ENCODE measurements at places on chromosomes 4 and X. TPM values are rescaled to one million over a fixed set of nuclear protein-coding genes. Genes with fewer than 3 reads are reported as not detected.

- no peak for DNase-seq
Measured at GRCh38 chr4:83036991-83037665, 2.1 kb downstream of the COPS4 start.

DNA sequence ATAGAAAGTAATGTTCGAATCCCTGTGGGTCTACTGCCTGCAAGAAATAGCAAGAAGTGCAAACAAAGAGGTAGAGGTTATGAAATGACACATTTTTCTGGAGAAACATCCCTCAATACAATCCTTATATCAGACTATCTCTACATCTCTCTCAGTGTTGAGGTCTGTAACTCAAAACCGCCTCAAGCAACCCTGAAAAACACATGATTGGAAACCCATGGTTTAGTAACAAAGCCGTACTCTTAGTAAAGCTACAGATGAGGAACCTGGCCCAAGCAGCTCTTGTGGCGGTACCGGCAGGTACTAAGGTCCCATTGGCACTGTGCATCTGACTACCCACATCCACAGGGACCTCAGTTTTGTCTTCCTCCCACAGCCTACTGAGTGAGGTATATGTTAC is 53.9 kb downstream of the IRF2 start:
- DNase-seq, result no peak

- DNase-seq, result no peak
Measured at GRCh38 chr4:71593311-71593710, 190.6 kb downstream of the GC start.

Gene PPM1K
- 38.4 TPM for total RNA-seq

DNA sequence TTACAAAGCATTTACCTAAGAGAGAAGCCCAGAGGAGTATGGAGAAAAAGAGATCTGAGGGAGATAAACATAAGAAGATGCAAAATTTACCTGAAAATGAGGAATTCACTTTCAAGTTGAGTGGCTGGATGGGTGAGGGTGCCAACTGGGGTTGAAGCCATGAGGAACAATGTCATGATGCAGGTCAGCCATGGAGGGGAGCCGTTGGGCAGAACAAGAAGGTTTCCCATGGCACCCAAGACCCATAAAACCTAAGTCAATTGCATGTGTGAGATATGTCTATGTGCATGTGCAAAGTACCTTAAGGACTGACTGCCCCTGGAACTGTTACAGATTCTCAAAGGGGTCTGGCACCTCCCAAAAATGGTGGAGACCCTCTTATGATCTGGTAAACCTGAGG is 46.6 kb upstream of the PRRG1 start:
- peak; percentile 49 for DNase-seq

DNA sequence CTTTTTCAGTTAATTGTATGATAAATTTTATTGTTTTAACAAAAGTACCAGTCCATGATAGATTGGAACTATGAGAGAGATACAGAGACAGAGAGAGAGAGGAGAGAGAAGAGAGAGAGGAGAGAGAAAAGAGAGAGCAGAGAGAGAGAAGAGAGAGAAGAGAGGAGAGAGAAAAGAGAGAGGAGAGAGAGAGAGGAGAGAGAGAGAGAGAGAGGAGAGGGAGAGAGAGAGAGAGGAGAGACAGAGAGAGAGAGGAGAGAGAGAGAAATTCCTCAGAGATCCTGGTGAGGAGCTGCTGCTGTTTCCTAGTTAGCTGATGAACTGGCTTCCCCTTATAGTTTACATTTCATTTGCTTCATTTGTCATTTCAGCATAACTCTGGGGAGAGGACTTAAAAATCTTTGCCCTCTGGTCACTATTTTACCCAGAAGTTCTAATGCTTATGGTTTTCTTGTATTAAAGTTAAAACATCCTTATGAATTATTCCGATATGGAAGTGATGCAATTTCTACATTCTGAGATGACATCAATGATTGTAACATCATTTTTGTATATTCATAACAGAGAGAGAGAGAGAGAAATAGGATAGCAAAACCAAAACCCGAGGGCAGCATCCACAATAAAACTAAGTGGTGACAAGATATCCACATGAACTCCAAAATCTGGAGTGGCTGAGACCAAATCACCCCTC is 10.8 kb downstream of the CTAG1A start:
- peak; percentile 20 for DNase-seq

Gene CT45A10
- total RNA-seq, result not detected

DNA sequence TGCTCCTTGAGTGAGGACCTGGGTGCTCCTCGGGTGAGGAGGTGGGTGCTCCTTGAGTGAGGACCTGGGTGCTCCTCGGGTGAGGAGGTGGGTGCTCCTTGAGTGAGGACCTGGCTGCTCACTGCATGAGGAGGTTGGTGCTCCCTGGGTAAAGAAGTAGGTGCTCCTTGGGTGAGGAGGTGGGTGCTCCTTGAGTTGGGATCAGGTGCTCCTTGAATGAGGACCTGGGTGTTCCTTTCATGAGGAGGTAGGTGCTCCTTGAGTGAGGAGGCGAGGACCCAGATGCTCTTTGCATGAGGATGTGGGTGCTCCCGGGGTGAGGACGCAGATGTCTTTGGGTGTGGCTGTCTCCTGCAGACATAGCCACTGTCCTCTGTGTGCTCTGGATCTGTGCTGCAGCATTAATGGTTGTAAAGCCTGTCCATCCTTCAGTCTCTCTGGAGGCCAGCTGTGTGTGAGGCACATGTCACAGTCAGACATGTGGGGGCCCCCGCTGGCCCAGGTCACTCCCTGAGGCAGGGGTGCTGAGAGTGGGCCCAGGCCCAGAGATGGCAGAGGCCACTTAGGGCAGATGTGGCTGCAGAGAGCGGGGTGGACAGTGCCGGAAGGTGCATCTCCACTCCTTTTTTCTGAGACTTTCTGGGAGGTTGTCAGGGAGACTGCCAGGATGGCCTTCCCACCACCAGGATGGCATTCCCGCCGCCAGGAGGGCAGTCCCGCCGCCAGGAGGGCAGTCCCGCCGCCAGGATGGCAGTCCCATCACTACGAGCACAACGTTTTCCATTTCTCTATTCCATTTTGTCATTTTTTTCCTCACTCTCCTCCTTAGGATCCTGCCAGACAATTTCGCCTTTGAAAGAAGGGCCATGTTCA is 101.8 kb downstream of the HMX1 start:
- DNase-seq, result no peak

DNA sequence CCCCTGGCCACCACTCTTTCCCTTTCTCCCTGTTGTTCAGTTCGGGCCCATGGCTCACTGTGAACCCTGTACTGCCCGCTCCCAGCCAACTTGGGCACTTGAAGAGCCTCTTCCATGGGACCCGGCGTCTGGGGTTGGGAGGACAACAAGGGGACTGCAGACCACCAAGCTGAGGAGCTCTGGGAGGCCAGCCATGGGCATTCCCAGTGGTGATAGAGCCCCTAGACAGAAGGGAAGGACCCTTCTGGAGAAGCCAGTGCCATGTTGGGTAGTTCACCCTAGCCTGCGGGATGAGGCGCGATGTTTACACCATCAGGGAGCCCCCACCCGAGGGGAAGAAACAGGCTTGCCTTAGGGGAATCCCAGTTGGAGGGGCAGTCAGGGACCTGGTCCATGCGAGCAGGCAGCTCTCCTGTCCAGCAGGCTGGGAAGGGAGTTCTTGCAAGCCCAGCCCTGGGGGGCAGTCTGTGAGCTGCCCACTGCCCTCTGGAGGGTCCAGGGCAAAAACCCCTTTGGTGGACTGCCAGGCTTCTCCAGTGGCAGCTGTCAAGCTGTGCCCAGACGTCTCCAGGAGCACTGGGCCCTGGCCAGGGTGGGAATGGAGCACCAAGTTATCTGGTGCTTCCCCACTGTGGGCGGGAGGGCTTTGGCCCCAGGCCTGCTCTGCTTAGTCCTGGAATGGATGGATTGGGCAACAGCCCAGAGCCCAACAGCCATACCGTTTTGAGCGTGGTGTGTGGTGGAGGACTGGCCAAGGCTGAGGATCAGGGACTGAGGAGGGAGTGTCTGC is 23.7 kb upstream of the UBA1 start:
- peak; percentile 58 for DNase-seq

DNA sequence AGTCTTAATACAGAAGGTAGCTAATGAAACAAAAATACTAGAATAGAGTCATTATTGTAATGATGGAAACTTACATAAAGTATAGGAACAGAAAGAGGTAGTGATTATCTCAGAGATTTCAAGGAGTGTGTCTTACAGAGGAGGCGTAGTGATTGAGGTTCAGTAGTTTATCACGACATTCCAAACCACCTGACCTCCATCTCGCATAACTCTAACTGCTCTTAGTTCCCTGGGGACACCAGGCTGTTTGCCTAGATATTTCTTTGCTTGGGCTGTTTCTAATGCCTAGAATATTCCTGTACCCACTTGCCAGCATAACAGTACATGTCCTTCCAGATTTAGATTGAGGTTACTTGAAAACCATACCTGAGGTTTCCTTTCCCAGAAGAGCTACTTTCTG is 29.1 kb downstream of the STAG2 start:
- no peak for DNase-seq

GRCh38 chr4:52919461-52919860 is 57.3 kb downstream of the RASL11B start:
- no peak for DNase-seq

GRCh38 chrX:124862301-124862700 is 457.4 kb upstream of the TEX13C start:
- DNase-seq, result no peak

Gene TLR3
- 0.97 TPM for total RNA-seq

Gene SPACA5
- not detected for total RNA-seq

DNA sequence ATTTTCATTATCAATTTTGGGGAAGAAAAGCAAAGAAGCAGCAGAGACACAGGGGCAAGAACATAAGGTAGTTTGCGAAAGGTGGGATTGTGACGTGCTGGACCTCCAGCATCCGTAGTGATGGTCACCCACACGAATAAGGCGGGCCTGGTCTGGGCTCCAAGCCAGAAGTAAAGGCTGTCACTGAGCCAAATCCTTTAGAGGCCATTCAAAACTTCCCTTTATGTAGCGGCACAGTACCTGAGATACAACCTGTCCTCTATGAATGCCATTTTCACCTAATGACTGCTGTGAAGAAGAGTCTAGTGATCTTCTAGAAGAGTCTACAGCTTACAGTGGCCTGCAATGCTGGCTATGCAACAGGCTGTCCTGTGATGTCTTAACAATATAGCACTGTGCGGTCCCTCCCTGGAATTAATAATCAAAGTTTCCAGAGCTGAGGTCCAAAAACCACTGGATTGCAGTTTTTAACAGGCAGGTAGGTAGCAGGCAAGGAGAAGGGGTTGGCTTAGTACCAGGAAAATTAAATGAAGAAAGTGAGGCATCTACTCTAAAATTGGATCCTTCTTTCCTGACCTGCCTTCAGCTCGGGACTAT is 56.2 kb downstream of the TRIML1 start:
- no peak for DNase-seq
